Astrocyte of the spinal cord (primary cell): ENCODE measurements at places on chromosomes 1 and 21.

- DNase-seq: peak; percentile 82
Observed at GRCh38 chr21:15015622-15016471, 49.0 kb downstream of the NRIP1 start.

DNA sequence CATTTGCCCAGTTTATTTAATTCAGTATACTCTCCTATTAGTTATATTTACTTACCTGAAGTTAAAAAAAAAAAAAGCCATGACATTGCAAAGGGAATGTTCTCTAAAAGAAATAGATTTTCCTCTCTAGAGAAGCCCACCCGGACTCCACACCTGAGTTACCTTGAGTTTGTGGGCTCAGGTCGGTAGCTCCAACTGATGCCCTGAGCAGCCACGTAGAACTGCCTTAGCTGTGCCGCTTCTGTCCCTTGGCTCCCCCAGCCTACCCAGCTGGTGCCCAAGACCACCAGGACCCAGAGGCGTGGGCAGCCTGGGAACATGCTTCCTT lies 250 bp downstream of the F5 start:
- no peak for DNase-seq

DNA sequence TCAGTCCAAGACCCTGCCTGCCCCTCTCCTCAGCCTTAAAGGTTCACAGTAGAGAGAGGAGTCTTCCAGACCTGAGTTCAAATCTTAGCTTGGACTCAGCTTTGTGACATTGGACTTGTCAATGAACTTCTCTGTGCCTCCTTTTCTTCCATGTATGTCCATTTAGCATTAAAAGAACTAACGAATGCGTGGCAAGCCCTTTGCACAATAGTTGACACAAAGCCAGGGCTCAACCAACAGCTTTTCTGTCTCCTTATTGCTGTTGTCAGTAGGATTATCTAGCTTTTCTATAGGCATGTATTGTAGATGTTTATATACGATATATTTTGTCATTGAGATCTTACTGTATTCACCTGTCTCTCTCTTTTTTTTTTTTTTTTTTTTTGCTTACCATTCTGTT lies 450.8 kb downstream of the PTPRU start:
- DNase-seq: no peak

GRCh38 chr1:81115422-81115821 lies 685.3 kb upstream of the ADGRL2 start:
- no peak for DNase-seq

DNA sequence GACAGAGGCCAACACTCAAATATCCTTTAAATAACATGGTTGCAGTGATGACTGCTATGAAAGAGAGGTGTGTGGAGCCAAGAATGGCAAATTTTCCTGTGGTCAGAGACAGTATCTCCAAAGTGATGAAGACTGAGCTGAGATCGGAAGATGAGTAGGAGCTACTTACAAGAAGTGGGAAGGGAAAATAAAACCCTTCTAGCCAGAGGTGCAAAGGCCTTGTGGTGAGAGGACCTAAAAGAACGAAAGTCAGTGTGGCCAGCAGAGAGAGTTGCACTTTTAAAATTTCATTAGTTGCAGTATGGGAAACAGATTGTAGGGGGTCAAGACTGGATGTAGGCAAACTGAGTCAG lies 17.8 kb downstream of the SLAMF7 start:
- no peak for DNase-seq

DNA sequence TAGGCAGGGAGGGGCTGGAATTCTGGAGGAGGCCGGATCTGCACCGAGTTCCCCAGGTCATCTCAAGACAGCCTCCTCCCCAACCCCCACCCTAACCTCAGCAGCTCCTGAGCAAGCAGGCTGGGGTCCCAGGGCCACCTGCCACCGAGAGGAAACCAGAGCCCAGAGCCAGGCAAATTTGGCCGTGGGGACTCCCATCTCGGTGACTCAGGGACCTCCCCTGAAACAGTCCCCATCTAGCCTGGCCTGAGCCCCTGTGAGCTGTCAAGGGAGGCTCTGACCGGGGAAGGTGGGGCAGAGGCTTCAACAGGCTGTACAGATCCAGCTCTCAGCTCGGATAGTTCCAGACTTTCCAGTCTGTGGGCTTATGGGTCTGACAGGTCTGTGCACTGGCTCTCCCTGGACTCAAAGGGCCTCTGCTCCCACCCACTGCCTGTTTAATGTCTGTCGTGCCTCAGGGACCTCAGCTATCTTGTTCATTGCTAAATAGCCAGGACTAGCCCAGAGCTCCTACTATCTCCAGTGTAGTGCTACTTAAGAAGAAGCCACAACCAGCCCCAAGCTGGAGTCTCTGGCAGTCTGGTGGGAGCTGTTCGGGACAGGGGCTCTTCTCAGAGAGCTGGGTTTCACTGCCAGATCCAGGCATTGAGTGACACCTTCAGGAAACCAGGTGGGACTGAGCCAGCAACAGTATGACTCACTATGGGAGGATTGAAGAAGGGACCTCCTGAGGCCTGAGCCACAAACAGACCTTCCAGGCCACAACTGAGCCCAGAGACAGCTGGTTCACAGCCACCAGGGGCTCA lies 25.6 kb downstream of the MATN1 start:
- DNase-seq: no peak

GRCh38 chr21:26849428-26850115 lies 4.4 kb upstream of the ADAMTS1 start:
- DNase-seq: peak; percentile 75

DNA sequence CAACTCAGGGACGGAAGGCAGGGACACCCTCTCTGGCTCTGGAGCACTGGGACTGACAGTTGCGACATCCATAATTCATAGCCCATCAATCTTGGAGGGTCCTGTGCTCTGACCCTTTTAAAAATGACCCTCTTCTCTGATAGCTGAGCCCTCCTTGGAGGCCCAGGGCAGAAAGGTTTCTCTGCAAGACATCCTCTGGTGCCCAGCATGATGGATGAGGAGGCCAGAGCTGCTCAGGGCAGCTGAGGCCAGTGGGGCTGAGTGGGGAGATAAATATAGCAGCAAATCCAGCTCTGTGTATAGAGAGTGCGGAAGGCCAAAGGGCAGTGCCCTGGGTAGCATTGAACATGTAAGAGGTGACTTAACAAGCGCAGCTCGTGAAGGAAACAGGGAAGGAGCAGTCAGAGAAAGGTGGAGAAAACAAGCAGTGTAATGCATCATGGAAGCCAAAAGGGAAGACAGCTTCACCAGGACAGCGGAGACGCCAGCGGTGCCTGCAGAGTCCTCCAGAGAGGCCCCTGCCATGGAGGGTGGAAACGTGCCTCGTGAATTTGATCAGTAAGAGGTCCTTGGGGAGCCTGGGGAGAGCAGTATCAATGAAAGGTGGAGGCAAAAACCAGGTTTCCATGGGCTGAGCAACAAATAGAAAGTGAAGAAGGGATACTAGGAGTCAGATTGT lies 50.4 kb upstream of the FMOD start:
- no peak for DNase-seq

- no peak for DNase-seq
Observed at GRCh38 chr1:175183586-175183985, 9.0 kb downstream of the KIAA0040 start.

DNA sequence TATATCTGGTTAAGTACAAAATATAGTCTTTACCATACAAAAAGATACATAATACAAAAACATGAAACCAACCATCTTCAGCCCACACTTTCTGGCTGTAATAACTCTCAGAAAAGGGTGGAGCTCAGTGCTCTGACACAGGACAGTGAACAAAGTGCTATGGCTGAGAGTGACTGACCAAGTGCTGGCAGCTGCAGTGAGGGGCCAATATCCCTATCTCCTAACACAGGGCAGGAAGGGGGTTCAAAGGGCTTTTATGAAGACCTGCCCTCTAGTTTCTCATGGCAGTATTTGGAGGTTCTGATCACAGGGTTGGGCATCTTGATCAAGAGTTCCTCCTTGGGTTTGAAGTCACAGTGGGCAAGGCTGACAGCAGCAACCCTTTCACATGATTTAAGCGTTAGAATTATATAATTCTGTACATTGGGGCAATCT lies 3.9 kb downstream of the TXNIP start:
- no peak for DNase-seq

DNA sequence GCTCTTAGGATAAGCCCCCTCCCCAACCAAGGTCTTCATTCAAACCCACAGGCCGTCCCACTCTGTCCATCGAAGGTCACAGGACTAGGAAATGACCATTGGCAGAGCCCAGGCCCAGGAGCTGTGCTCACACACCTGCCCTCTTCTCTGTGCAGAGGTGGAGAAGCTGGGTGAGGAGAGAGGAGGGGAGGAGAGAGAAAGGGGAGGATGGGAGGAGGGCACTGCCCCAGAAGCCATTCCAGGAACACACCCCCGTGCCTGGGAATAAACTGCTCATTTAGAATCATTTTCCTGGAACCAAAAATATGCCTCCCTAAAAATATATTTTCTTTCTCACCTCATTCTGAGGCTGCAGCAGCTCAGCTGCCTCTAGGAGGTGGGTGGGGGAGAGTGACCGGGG lies 6.4 kb upstream of the SDC3 start:
- DNase-seq: no peak

DNA sequence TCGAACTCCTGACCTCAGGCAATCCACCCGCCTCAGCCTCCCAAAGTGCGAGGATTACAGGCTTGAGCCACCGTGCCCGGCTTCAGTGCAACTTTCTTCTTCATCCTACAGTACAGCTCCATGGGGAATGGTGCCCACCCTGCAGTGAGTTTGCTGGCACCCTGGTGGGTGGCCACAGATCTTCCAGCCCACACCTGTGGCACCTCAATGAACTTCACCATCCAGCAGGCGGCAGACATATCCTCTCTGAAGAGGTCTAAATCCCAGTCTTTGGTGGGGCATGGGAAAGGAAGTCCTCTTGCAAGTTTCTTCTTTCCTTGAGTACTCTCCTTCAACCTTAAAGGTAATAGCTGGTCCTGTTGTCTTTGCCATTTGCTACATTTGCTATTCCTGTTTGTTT lies 18.1 kb upstream of the ZBTB8A start:
- DNase-seq: no peak

- peak; percentile 44 for DNase-seq
Observed at GRCh38 chr1:218426343-218426657, 81.2 kb downstream of the TGFB2 start.

DNA sequence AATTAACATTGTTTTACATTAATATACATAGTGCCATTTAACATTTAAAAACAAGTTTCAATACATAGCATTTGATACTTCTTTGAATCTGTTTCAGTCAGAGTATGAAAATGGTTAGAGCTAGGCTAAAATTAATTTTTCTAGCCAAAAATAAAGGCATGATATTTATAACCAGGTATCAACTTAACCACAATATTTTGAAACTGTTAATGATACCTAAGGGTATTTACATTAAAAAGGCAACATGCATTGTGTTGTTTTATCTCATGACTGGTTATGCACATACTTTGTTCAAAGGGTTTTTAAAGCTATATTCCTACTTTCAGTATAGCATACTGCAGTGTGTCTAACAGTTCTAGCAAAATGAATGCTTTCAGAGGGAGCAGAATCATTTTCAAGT lies 130.0 kb downstream of the HS2ST1 start:
- DNase-seq: no peak

GRCh38 chr1:230307213-230307612 lies 118.9 kb downstream of the PGBD5 start:
- no peak for DNase-seq

- peak; percentile 61 for DNase-seq
Observed at GRCh38 chr1:28737307-28738132, 780 bp downstream of the YTHDF2 start.

DNA sequence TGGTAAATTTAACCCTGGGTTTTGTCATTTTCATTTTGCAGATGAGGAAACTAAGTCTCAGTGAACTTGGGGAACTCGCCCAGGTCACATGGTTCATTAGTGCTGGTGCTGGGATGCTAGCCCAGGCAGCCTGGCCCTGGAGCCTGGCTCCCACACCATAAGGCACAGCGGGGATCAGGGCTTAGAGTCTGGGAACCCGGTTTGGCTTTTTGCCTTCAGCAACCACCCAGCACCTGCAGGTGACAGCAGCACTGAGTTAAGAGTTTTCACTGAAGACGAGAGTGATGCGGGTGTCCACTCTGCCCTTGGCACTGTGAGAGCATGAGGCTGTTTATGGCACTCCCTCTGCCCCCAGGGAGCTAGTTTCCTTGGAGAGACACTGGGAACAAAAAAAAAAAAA lies 18.4 kb upstream of the CD101 start:
- no peak for DNase-seq

DNA sequence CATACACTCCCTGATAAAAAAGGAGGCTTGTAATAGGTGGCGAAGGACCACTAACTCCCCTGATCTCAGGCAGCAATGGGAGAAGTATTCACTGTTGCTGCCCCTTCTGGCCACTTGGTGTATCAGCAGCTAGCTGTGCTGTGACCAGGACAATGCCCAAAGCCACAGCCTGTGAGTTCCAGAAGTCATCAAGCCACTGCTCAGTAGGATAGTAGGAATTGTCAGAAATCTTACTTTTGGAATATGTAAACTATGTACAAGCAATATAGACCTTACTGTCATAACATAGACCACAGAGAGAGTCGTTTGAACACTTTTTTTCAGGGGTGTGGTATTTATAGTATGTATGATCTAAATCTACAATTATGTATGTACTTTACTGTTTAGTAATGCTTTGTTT lies 248.3 kb upstream of the CAMK1G start:
- peak; percentile 34 for DNase-seq

DNA sequence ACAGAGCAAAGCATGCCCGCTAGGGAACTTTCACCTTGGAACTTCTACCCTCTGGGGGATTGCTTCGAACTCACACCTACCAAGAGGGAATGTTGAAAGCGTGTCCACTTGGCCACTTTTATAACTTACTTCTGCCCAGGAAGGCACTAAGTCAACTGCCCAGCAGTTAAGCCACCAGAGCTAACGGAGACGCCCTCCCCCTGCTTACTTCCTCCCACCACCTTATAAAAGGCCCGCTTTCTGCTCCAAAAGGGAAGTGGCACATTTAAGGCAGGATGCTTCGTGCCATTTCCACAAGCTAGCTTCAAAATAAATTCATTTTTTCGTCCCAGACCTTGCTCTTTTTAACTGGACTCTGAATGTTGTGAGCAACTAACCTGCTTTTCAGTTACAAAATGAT lies 3.2 kb upstream of the AK2 start:
- DNase-seq: no peak

DNA sequence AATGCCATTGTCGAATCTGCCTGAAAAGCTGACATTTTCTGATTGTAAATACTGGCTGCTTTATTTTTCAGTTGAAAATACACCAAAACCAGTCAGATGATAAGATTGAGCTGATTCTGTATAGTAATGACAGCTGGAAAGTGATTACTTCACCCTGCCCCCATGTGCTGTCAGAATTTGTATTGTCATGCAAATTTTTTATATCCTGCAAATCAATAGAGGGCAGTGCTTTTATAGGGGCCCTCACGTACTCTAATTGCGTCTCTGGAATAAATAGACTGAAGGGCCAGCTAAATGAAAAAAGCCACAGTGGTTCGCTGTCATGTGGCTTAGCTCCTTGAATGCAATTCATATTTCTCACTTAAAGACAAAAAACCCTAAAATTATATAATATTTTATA lies 208.6 kb downstream of the LHX8 start:
- DNase-seq: no peak
